ENCODE measurements at places on chromosomes 7 and 10.

DNA sequence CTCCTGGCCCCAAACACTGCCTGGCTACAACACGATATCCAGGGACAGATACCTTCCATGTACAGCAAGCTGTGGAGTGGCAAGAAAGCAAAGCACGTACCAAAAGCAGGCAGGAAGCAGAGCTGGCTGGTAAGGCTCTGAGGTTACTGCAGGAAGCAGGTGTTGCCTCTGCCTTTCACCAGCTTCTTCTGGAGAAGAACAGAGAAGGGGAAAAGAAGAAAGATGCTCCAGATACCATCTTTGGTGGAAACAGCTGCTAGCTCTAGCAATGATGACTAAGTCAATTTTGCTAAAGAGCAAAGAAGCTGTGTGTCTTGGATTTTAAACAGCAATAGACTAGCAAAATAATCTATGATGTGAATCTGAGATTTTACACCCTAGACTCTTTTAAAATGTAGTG, 34.9 kb upstream of the PRSS1 start:
- peak; percentile 15 for DNase-seq

DNA sequence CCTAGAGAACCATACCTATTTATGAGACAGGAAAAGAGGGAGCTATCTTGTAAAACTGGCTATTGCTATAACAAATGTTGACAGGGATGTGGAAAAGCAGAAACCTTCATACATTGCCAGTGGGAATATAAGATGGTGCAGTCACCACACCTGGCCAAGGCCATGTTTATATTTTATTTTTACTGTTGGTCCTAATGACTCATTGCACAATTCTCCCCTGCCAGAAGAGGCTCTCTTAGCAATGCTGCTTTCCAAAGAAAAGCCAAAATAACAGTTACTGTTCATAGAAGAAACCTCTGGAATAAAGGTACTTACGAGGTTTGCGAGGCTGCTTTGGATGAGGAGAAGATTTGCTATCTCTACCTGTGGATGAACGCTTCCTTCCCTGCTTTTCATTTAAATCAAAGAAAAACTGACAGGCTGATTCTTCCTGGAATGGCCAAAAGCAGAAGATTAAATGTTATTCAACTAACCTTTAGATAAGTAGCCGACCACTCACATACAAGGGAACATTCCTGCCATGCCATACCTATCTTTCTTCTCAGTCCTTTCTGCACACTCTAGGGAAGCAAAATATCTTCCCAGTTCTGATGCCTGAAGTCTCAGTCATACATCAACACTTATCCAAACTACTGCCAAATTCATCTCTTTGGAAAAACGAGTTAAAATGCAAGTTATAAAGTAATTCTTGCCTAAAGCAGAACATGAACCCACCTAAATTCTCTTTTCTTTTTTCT, 16.3 kb upstream of the CHUK start:
- DNase-seq: no peak

DNA sequence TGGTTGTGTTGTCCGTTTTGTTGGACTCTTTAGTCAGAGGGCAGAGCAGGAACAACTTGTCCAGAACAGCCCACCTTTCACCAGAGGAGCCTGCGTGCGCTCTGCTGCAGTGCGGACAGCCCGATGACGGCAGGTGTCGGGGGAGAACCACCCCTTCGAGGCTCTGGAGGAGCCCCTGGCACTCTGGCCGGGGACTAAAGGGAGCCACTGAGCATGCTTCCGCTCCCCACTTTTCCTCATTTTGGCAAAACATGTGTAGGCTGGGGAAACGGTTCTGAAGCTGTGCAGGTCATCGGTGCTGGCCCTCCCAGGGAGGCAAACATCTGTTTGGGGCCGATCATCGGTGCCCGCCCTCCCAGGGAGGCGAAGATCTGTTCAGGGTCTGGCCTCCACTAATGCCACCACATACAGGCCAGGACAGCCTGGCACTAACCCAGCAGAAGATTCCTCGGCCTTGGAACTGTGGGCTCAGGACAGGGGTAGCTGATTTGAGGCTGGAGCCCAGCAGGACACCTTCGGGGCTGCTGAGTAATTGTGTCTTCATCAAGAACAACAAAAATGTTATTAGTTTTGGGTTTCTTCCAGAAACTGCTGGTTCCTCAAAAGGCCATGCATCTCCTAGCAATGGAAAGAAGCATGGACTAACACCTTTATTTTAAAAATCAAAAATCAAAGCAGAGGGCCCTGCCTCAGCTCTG, 124.4 kb upstream of the TCERG1L start:
- no peak for DNase-seq

GRCh38 chr10:70191161-70191971, 21.1 kb upstream of the SAR1A start:
- no peak for DNase-seq

- DNase-seq: no peak
Observed at GRCh38 chr10:97724341-97724941, 10.9 kb downstream of the MARVELD1 start.

- DNase-seq: no peak
Observed at GRCh38 chr10:104774234-104774633, 133.1 kb downstream of the SORCS3 start.

DNA sequence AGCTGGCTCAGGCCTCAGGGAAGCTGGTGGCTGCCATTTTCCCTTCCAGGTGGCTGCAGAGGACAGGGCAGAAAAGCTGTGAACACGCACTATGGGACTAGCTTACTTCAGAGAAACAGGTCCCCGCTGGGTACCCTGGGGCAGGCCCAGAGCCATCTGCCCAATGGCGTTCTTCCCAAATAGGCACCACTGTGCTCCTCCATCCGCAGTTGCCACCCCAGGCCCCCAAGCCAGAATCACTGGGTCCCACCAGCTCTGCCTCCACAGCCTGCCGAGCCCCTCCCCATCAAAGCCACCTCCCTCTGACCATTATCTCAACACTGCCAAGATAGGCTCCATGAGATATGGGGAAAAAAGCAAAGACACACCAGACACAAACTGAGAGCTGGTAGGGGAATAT, 11.4 kb downstream of the BUD31 start:
- no peak for DNase-seq

DNA sequence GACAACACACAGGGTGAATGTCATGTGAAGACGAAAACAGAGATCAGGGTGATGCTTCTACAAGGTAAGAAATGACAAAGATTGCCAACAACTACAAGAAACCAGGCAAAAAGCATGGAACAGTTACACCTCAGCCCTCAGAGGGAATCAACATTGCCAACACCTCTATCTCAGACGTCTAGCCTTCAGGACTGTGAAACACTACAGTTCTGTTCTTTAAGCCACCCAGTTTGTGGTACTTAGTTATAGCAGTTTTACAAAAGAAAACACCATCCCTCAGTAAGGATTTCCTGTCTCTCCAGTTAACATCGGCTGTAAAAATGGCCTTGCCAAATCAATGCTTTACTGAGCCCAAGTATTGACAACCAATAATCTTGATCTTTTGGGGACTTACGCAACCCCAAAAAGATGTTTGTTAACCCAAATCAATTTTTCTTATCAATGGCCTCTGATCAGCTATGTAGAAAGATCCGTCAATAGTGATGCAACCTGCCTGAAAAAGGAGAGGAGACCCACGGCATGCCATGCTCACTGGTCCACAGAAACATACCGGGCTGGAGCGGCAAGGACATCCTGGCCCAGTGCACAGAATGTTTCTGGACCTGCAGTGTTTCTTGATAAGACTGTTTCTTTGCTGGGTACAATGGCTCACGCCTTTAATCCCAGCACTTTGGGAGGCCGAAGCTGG, 44.0 kb downstream of the AKR1D1 start:
- DNase-seq: no peak

DNA sequence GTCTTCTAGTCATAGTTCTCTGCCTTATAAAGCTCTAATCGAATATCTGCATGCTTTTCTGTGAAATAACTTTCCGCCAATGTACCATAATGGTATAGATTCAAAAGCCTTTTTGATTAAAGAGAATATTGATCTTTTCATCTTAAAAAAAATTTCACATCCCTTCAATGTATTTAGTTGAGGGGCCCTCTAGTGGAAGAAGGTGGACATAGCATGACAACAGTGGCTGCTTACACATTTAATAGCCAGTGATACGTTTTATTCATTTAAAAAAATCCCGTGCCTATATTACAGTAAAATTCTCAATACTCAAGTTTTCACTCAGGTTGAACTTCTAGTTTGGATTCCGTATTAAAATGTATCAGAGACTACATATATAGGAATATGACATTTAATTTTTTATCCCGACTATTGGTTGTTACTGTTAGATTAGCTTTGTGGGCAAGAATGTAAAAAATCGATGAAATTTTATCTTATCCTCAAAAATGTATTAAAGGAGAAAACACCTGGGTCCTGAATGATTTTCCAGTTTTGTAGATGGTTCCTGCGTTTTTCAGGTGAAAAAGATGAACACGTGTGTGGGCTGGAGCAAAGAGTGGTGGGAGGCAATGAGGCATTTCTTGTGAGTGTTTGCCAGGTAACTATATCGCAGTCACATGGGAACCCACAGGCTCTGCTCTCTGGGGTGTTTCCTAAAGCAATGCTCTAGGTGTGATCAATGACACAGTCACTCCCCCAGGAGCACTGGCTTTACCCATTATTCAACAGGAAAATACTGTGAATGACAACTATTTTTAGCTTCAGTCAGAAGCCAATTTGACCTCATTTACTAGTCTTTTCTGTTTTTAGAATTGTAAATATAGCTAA, 24.1 kb upstream of the PNLIP start:
- no peak for DNase-seq

DNA sequence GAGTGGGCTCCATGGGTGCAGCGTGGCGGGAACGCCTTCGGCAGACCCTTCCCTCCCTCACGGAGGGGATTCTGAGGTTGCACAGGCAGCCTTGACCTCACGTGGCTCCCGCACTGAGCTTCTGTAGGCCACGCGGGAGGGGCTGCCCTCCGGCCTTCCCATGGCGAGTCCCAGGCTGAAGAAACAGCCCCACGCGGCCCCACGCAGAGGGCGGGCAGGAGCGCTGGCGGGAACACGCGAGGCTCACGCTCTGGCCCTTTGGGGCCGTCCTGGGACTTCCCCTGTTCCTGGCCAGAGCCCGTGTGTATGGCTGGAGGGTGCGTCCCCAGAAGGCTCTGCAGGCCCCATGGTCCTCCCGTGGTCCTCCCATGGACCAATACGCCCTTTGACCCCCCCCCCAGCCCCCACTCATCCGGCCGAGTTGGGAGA, 21.7 kb upstream of the NKX6-2 start:
- DNase-seq: no peak

DNA sequence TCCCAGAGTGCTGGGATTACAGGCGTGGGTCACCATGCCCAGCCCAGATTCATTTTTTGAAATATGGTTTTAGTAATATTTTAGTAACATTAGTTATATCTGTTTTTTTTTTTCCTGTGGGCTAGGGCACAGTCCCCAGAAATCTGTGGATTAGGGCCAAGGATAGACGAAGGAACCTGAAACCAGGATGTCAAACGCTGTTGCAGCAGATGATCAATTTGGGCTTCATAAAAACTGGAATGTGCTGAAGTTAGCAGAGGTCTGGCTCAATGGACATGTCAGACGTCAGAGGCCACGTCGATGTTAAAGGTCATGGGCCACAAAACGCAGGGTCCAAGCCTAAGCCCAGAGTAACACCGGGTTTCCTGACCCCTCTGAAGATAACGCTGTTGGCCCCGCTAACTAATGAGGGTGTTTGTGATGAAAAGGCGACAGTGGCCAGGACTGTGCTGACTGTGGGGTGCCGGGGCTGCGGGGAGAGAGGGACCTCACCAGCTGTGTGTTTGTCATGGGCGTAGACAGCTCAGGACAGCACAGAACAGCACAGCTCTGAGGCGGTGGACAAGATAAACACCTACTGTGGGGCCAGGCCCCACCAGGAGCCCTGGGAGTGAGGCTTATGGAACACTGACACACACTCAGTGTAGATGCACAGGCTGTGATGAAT, 23.8 kb upstream of the GTPBP4 start:
- DNase-seq: no peak

GRCh38 chr7:124257638-124258308, 224.9 kb upstream of the TMEM229A start:
- DNase-seq: no peak

DNA sequence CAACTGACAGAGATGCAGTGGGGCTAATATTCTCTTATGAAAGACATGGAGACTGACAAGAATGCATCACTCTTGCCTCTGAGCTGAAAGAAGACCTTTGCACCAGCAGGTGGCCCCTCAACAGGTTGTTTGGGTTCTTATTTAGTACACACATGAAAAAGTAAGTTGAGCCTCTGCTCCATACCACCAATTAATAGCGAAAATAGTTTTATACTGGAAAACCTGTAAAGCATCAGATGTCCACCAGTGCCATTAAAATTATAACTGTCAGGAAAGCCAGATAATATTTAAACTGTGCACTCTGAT, 26.3 kb upstream of the FAM13C start:
- no peak for DNase-seq

- peak; percentile 20 for DNase-seq
Observed at GRCh38 chr10:5666008-5666840, at the start of gene ASB13. TSS of gene ASB13 (minus strand) at chr10:5666595. CDS start at chr10:5666551, 44 bp downstream.

- no peak for DNase-seq
Observed at GRCh38 chr7:98996150-98996552, 117.8 kb downstream of the TRRAP start.

GRCh38 chr10:130576427-130576826, 440.2 kb downstream of the GLRX3 start:
- DNase-seq: no peak

- no peak for DNase-seq
Observed at GRCh38 chr7:75982306-75983064, 11.9 kb downstream of the TMEM120A start.

DNA sequence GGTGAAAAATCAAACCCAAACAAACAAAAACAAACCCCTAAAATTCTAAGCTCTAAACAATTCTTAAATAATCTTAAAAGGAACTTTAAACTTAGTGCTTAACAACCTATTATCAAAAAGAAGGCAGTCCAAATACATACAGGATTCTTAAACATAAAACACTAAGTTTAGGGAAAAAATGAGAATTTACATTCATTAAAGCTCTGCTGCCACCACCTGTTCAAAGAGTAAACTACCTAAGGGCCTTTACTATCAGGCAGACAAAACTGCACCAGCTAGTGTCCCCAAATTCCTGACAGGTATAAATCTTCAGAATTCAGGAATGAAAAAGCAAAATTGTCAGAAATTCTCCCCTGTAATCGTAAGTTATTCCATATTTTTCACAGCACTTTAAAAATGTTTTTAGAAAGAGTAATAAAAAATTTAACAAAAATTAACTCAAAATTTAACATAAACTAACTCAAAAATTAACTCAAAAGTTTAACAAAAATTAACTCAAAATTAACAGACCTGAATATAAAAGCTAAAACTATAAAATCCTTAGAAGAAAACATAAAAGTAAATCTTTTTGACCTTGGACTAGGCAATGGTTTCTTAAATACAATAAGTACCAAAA, 55.1 kb downstream of the PDZD8 start:
- DNase-seq: no peak

- DNase-seq: no peak
Observed at GRCh38 chr7:70529914-70530585, 601.9 kb upstream of the GALNT17 start.

- DNase-seq: no peak
Observed at GRCh38 chr10:45575966-45576597, 96.5 kb downstream of the ZFAND4 start.

- DNase-seq: no peak
Observed at GRCh38 chr10:29957907-29958331, 101.5 kb downstream of the JCAD start.

GRCh38 chr10:125472010-125472607, 210.9 kb downstream of the TEX36 start:
- DNase-seq: no peak

Measured in activated T-helper 1 cell treated with Interleukin-2 at 50 U/mL for 16 hours (primary cell).